ENCODE measurements at places on chromosomes 7 and 10.

GRCh38 chr7:29552392-29552791 lies 11.2 kb upstream of the PRR15 start:
- DNase-seq = no peak

- no peak for DNase-seq
Observed at GRCh38 chr7:151645311-151645710, 125.6 kb upstream of the RHEB start.

GRCh38 chr7:91953618-91954017 lies 13.0 kb downstream of the AKAP9 start:
- no peak for DNase-seq

DNA sequence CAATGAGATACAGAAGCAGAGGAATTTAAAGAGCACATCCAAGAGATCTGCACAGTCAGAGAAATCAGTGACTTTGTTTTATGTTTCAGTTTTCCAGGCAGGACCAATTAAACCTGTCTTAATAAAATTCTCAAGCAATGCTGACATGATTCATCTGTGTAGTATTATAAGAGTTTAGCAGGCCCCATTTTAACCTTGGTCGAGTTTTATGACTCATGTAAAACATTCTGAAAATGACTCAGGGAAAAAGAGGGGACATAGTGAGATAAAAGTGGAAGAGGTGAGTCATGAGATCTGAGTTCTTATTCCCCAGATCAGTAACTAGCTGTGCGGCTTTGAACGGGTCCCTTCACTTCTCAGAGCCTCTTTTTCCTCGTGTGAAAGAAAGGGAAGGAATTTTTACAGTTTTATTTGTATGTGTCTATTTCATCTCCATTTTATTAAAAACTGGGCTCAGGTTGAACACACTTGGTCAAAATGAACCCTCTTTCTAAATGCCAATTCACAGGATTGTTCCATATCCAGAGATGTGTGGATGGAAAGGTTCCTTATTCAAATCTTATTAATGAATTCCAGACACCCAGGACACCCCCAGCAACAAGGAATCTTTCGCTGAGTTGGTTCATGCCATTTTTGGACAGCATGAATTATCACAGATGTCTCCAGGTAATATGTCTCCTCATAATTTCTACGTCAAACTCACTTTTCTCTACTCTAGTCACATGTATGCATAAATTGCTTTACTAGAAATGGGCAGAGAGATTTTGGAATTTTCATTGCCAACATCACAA lies 143.2 kb downstream of the JAZF1 start:
- DNase-seq = no peak
